ENCODE measurements at places on chromosomes 3 and 15.

- DNase-seq, result no peak
Observed at GRCh38 chr3:157188391-157188790, 28.4 kb upstream of the CCNL1 start.

GRCh38 chr15:59157840-59158700, 48.6 kb upstream of the LDHAL6B start:
- no peak for DNase-seq

DNA sequence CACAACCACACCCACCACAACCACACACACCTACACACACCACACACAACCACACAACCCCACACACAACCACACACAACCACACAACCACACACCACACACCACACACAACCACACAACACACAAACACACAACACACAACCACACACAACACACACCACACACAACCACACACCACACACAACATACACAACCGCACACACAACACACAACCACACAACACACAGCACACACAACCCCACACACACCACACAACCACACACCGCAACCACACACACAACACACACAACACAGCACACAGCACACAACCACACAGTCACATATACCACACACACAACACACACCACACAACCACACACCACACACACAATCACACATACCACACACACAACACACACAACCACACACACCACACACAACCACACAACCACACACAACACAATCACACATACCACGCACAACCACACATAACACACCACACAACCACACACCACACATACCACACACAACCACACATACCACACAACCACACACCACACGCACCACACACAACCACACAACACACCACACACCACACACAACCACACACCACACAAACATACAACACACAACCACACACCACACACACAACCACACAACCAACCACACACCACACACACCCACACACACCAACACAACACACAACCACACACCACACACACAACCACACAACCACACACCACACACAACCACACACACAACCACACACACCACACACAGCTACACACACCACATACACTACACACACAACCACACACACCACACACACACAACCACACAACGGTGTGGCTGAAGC, 23.7 kb downstream of the CPN2 start:
- no peak for DNase-seq

DNA sequence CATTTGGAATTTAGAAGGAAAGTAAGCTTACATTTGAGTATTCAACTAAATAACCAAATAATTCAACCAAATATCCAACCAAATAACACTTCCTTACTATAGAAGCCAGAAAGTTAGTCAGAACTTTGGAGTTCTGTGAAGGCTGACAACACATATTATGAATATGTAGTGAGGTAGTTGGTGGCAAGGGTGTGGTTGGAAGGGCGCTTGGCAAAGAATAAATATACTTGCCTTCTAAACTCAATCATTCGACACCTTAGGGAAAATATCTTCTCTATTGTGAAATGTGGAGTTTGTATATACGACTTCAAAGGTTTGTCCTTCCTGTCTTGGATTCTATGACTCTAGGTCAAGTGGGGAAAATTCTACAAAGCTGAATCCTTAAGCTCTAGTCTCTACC, 111.7 kb upstream of the OSTN start:
- no peak for DNase-seq

GRCh38 chr3:144585408-144585807, 613.8 kb downstream of the DIPK2A start:
- no peak for DNase-seq

- no peak for DNase-seq
Observed at GRCh38 chr3:3172627-3173026, 6.9 kb downstream of the CRBN start.

DNA sequence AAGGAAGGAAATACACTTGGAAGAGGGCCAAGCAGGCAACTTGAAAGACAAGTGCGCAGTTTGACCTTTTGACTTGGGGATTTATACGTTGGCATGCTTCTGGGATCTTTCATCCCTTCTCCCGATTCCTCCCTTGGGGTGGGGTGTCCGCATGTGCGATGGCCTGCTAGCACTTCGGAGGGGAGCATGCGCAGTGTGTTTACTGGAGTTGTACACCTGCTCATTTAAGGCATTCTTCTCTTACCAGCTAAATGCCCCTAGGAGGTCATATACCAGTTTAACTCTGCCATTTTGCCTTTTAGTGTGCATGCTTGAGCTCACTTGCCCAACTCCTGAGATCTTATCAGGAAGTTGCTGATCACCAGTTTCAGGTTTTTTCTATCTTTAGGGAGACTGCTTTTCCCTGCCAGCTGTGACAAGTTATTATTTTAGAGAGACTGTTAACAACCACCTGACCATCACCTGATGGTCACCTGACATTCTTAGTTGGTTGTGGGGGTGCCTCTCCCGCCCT, 63.5 kb downstream of the BFSP2 start:
- no peak for DNase-seq

DNA sequence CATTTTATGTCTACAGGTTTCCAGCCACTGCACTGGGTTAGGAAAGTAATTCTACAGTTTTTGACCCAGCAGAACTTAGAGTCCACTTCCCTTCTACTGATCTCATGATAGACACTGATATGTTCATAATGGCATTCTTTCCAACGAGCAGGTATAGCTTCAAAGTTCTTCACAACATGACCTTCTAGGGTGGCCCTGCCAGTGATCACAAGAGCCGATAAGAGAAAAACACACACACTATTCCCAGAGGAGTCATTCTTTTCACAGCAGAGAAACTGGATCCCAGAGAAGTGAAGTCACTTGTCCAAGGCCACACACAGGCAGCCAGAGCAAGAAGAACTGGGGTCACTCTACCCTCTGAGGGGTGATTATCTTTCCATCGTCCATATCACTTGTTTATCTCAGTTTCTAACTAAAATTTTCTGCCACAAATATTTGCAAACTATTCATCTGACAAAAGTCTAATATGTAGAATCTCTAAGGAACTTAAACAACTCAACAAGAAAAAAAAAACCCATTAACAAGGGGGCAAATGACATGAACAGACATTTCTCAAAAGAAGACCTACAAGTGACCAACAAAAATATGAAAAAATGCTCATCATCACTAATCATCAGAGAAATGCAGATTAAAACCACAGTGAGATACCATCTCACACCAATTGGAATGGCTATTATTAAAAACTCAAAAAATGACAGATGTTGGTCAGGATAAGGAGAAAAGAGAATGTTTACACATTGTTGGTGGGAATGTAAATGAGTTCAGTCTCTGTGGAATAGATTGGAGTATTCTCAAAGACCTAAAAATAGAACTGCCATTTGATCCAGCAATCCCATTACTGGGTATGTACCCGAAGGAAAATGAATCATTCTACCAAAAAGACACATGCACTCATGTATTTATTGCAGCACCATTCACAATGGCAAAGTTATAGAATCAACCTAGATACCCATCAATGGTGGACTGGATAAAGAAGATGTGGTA, 31.5 kb downstream of the SPTSSB start:
- DNase-seq, result no peak

DNA sequence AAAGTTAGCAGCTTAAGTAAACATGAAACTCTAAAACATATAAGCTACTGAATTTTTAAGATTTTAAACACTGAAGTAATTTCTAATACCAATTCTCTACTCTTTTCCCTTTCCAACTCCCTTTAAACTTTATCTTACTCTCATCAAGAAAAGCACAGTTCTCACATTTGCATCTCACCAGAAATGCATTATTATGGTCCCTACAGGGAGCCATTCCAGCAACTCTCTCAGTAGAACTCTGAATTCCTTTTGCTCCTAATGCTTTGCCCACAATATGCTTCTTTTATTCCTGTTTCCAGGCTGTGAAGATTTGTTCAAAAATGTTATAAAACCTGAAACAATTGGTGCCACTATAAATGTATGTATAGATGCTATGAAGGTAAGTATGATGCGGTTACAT, 83.4 kb downstream of the TFDP2 start:
- no peak for DNase-seq

DNA sequence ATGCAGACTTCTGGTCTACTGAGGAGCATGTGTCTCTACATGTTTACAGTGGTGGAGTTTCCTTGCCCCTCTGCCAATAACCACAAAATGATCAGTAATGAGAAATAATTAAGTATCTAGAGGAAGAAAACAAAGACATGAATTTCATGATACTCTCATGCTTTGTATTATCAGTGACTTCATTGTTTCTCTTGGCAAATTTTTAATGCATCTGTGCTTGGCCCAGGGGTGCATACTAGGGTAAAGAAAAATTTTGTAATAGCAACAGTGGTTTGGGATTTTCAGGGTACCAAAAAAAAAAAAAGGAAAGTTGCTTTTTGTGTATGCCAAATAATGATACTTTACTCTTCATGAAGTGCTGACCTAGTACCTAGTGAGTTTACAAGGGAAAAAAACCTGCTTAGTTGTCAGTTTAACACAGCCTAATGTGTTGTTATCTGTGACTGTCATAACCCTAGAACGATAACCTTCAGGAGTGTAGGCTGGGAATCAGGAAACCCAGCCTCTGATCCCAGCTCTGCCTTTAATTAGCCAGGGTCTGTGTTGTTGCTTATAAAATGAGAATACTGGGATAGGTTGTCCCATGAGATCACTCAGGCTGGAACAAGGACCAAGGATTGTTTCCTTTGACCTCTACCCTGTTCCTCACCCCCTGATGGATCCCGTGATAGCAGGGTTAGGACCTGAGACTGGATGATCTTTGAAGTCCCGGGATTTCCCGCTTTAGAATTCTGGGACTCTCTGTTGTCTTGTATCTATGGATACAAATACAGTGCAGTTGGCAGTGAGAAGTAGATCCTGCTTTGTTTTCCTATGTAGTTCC, 117.5 kb downstream of the CMSS1 start:
- no peak for DNase-seq

DNA sequence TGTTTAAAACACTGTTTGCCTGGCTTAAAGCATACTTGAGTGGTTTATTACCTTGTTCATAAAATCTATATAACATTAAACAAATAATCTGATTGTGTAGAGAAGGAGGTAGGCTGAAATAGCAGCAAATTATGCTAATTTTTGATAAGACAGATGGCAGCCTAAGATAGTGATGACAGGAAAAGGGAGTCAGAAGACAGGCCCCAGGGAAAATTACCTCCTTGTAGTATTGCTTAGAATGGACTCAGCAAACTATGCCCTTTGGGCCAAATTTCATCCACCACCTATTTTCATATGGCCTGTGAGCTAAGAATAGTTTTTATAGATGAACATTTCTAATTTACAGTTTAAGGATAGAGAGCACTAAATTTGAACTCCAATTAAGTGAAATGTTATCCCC, 37.8 kb downstream of the CHD2 start:
- DNase-seq, result no peak
